AG09319 (cell line): ENCODE measurements at places on chromosomes 5 and 9.

DNA sequence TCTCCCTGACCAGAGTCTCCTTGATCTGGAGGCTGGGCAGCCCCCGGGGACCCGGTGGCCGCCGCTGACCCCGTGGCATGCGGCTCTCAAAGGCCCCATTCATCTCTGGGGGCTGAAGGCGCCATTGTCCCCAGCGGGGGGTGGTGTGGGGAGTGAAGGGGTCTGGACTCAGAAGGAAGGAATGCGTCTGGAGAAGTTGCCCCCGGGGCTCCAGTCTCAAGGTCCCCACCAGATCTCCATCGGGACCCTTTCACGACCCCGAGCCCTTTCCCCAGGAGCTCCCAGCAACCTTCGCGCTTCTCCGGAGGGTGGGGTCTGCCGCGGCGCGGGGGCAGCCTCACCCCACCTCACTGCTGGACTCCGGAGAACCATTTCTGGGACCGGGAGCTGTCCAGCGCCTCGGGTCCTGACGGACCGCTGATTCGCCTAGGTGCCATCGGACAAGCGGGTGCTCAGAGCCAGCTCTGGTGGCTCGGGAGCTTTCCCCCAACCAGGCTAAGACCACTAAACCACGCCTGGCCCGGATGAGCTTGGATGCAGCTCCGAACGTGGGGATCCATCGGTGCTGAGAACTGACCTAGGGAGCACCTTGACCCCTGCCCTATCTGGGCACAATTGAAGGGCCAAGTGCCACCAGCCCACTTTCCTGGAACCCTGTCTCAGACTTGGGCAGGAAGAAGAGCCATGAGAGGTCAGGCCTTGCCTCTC lies 5.1 kb upstream of the PCDH1 start:
- no peak for DNase-seq

GRCh38 chr9:104748359-104749031 lies 1.0 kb downstream of the NIPSNAP3A start:
- DNase-seq, result no peak

DNA sequence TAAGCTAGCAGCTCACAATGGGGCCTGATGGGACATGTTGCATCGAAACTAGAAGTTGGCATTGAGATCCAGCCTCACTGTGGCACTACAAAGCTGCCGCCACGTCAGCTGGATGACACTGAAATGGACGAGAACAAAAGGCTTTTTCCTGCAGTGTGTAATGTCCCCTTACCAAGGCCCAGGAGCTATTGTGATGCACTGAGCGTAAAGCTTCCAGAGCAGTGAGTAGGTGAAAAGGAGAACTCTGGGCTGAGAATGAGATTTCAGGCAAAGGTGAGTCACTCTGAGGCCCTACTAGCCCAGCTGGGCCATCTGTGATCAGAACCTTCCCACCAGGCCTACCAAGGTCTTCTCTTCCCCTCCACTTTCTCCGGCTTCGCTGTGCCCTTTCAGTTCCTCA lies 528.1 kb upstream of the KLF4 start:
- no peak for DNase-seq

- DNase-seq, result no peak
These were observed 17.1 kb downstream of the SMARCA2 start for GRCh38 chr9:2032234-2032633.

DNA sequence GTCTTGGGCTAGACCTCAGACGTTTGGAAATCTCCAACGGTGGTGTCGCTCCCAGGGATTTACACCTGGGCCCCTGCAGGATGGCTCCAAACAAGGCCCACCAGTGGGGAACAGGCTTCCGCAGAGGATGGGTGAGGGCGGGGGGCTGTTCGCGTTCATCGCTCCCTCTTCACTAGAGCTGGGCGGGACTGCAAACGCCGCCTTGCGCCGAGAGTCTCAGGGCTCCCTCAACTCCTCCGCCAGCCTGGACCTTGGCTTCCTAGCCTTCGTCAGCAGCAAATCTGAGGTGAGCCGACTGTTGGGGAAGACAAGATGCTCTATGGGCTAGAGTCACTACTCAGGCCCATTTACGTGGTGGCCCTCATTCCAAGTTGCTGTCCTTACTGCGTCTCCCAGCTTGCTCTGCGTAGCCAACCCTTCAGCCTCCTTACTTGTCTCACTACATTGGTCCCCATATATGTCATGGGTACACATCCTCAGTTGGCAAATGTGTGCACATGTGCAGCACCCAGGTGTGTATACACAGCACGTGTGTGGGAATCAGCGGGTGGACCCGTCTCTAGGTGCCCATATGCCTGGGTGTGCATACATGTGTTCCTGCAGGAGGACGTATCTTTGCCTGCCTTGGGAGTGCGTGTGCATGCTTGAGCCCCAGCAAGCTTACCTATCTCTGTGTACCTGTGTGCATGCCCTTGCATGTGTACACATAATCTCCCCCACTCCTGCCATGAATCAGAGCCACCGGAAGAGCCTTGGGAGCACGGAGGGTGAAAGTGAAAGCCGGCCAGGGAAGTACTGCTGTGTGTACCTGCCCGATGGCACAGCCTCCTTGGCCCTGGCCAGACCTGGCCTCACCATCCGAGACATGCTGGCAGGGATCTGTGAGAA lies 10.5 kb downstream of the RGS14 start:
- DNase-seq, result no peak

DNA sequence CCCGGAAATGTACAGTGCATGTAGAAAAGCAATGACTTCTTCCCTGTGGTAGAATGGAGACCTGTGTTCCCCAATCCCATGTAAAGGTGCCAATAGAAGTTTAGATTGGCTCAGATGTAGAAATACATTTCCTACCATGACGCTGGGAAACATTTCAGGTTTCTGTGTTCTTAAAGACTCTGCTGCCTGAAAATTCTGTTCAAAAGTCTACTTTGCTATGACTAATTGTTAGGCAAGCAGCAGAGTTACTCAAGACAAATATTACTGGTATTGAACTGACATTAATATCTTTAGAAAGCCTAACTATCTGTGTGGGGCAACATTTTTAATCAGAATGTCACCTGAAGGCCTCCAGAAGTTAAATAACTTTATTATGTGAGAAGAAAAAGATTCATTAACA lies 75.5 kb upstream of the ELL2 start:
- DNase-seq, result no peak

GRCh38 chr9:117887941-117888340 lies 183.7 kb downstream of the TLR4 start:
- no peak for DNase-seq

DNA sequence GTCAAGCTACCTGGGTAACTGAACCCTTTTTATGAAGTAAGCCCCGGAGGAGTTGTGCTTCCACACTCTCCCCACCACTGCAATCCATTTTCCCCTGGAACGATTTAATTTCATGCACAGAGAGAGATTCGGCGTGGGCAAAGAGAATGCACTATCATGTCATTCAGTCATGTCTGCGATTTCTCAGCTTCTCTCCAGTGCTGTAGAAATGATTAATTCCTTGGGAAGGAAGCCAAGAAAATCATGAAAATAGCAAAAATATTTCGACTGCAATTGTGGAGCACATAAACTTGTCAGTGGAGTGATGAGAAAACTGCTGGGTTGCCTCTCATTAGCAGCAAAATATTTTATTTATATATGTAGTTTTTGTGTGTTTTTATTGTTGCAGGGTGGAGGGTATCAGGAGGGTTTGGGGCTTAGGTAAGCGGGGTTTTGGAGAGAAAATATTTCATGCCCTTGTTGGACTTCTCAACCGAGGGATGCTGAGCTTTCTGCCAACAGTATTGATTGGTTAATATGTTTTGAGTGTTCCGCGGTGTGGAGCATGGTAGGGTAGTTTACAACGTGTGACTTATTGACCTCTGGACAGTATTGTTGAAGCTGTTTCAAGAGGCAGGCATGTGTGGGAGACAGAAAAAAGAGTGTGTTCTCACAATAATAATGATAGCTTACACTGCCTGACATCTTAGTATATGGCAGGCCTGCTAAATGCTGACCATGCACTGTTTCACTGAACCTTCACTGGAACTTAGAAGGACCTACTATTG lies 69.3 kb downstream of the SGCD start:
- no peak for DNase-seq

- no peak for DNase-seq
These were observed 13.3 kb upstream of the SPATA24 start for GRCh38 chr5:139417214-139417613.

GRCh38 chr5:143575286-143575685 lies 171.8 kb upstream of the NR3C1 start:
- DNase-seq, result no peak

DNA sequence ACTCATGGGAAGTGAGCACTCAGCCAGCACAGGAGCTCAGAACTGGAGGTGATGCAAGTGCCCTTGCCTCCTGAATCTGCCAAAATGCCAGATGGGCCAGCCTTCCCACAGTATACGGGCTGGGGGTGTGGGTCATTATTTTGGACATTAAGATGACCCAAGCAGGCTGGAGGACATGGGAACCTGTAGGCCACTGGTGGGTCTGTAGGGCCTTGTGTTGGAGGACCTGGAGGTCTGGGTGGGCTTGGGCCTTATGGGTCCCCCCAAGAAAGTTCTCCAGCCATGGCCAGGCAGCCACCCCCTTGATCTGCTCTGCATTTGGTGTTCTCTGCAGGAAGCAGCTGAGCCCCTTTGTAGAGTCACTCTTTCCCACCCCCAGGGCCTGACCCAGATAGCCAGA lies 71.0 kb upstream of the ANGPTL2 start:
- DNase-seq, result no peak

DNA sequence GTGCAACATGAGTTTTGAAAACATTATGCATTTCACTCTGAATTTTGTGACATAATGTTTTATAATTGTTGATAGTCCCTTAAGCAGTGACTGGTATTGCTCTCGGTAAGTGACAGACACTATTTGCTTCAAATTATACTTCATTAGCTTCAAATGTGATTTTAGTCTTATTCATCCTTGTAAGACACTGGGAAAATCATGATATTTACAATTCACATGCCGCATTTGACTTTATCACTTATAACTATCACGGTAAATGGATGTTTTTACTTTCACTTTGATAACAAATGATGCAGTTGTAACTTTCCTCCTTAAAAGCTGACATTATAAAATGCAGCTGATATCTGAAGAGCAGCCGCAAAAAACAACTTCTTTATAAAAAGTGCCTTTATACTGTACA lies 44.1 kb upstream of the ITGA2 start:
- DNase-seq, result no peak

GRCh38 chr5:32465076-32465475 lies 20.5 kb upstream of the ZFR start:
- DNase-seq, result no peak

DNA sequence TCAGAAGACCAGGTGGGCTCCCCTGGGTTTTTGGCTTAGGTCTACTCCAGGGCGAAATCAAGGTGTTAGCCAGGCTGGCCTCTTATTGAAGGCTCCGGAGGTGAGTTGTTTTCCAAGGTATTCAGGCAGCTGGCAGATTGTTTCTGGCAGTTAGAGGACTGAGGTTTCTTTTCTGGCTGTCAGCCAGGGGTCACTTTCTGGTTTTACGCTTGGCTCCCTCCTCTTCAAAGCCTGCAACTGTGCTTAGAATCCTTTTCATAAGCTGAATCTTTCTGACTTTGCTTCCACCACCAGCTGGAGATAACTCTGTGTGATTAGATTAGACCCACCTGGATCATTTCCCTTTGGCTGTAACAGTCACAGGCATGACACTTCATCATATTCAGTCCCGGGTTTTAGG lies 24.6 kb downstream of the RFK start:
- no peak for DNase-seq

DNA sequence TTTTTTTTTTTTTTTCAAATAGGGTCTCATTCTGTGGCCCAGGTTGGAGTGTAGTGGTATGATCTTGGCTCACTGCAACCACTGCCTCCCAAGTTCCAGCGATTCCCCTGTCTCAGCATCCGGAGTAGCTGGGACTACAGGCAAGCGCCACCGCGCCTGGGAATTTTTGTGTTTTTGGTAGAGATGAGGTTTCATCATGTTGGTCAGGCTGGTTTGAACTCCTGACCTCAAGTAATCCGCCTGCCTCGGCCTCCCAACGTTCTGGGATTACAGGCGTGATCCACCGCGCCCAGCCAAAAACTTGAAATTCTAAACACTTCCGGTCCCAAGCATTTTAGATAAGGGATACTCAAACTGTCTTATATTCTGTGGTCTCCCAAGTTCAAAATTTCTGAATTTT lies 718.9 kb upstream of the MEF2C start:
- no peak for DNase-seq

DNA sequence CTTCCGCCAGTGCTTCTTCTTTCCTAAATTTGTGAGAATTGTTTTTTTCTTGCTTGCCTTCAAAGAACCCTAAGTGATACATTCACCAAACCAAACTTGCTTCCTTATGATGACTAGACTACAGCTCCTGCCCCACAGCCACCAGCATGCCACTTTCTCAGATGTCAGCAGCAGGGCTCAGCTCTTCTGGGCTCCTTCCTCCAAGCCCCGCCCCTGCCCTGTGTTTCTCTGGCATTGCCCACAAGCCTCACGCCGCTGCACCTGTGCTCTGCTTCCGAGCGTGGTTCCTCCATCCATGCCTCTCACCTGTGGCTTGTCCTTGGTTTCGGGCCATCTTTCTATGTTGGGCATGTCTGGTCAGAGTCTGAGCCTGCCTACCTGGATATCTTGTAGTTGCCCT lies 10.6 kb downstream of the UNC5A start:
- no peak for DNase-seq

- no peak for DNase-seq
These were observed 717.7 kb downstream of the BRINP1 start for GRCh38 chr9:118651511-118651910.

DNA sequence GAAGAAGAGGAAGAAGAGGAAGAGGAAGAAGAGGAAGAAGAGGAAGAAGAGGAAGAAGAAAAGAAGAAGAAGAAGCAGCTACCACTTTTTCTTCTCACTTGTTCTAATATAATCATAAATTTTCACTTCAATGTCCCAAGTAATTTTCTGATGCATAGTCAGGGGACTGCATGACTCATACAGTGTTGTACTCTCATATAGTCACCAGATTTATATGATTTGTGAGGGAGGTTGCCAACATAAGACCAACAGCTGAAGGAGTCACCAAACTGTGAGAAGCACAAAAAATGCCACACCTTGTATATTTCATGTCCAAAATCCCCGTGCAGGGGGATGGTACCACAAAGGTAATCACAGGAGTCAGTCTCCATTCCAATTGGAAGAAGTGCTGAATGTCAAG lies 32.7 kb upstream of the DMRTA1 start:
- DNase-seq, result no peak

DNA sequence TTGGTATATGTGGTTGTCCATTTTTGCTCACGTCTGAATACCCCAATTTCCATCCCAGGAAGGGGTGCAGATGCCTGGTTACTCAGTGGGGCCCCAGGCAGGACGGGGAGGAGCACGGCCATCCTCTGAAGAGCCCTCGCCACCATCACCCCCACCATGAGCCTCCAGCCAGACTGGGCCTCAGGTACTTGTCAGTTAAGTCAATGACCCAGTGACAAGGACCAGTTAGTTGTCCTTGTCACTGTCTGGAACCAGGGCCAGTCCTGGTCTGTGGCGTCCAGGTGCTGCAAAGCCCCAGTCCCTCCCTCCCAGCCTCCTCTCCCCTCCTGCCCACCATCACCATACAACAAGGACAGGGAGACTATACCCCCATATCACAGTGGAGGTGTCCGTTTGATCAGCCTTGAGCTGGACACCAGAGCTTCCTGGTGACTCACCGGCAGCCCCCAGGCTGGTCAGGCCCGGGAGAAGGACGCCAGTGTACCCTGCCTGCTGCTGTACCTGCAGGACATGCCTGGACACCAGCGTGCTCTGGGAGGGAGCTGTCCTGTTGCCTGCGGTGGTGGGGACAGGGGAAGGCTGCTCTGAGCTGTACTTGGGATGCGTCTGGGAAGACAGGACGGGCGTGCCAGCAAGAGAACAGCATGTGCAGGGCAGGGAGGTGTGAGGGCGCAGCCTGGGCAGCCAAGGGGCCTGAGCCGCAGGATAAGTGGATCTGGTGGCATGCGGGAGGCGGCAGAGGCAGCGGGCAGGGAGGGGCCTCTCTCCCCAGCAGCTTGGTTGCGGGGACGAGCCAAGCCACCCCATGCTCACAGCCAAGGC lies 32.6 kb upstream of the TTLL11 start:
- no peak for DNase-seq
